NCI-H2029 treated with DMSO at 0.1 percent for 48 hours (cell line): ENCODE measurements at places on chromosomes 16 and 17.

DNA sequence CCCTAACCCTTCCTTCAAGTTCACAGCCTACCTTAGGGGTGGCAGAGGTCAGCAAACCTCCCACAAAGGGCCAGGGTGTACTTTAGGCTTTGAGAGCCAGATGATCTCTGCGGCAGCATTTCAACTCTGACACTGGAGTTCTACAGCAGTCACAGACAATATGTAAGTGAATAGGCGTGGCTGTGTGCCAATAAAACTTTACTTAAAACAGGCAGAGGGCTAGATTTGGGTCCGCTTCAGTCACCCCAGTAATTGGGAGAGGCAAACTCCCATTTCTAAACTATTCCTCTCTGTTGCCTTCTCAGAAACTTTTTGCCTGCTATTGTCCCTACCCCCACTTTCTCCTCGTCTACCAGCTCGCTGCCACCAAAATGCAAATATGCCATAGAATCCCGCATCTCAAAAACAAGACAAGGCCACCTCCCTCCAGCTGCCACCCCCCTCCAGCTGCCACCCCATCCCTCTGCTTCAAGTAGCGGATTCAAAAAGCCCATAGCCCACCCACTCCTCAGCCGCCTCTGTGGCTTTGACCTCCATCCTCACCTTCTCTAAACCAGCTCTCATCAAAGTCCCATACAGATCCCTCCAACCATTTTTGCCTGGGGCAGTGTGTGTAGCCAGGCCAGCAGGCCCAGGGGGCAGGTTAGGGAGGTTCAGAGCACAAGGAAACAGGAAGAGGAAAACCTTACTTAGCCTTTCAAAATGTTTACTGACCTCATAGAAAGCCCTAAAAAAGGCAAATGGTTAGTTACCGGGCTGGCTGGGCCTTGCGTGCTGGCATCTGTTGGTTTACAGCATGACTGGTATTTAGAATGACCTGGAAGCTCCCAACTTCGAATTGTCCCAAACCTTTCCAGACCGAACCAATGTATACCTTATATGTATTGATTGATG lies 19.9 kb upstream of the DNAH17 start:
- DNase-seq, result no peak

DNA sequence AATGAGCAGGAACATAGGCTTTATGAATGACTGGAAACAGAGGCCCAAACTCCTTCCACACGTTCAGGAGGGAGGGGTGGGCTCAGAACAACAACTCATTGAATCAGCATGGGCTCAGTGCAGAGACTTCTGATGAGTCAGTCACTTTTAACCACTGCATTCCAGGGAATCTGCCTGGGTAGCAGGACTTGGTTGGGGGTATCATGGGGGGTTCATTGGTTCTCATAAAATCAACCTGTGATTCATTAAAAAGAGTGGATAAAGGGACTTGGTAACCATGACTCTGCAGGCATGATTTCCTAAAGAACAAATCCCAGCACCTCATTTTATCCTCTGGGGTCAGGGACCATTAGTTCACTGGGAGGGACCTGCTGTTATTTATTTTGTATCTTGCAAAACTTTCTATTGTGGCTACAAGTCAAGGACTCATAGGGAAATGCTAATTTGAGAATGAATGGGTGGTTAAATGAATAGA lies 13.8 kb downstream of the ITGB3 start:
- no peak for DNase-seq

GRCh38 chr16:2005646-2006045 lies 4.0 kb downstream of the ZNF598 start:
- DNase-seq, result no peak

DNA sequence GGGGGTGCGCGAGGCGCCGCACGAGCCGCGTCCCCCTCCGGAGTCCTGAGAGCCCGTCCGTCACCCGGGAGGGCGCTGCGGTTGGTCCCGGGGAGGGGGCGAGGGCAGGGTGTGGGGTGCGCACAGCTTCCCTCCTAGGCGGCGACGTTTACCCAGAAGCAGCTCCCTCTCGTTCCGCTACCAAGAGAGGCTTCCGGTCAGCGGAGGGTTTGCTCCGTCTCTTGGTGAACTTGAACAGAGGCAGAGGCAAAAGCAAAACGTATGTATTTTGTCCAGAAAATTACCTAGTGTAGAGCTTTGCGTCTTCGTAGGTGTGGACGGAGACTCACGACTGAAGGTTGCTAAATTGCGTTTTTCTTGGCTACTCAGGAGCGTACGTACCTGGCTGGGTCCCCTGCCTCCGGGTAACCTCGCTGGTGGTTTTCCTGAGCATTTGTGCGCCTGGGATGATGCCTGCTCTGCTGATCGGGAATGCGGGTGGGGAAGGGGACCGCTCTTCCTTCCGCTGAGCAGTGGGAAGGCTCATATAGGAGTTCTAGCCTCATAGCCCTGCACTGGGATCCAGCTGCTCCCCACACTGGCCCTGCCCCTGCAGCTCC lies 833 bp downstream of the WSCD1 start:
- DNase-seq, result no peak

DNA sequence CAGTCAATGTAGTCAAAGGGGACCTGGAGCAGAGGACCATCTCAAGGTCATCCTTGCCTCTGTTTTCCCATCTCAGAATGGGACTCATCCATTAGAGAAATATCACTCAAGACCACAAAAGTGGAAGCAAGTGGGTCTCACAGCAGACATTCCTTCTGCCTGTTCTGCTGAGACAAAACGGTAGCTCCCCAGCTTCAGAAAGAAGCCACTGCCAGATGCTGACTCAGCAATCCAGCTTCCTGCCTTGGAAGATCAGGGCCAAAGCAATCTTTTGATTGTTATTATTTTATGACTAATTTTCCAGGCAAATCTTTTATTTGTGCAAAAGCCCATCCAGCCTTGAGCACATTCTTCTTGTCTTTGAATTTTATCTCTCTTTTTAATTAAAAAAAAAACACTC lies 86.8 kb downstream of the CCT6B start:
- no peak for DNase-seq

GRCh38 chr17:39167476-39167875 lies 1.5 kb upstream of the ARL5C start:
- no peak for DNase-seq

DNA sequence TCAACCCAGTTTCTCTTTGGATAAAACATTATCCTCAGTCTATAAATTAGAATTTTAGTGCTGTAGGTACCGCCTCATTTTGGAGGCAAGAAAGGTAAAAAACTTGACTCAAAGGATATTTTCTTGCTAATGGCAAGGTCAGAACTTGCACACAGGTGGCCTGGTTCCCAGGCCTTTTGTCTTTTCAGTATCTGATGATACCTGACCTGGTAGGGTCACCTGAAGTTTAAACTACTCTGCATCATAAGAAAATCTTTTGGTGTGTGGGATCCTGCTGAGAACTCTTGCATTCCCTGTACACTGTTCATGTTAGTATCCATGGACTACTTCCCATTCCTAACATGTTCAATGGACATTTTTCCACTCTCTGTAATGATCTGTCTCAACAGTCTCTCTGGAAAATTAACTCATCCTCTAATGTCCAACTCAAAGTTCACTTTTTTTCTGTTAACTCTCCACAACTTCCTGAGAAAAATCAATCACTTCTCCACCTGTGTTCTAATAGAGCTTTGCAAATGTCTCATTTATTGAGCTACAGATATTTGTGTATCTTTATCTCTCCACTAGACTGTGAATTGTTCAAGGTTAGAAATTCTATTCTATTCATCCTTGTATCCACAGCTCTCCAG lies 317.1 kb upstream of the SOX9 start:
- DNase-seq, result no peak

DNA sequence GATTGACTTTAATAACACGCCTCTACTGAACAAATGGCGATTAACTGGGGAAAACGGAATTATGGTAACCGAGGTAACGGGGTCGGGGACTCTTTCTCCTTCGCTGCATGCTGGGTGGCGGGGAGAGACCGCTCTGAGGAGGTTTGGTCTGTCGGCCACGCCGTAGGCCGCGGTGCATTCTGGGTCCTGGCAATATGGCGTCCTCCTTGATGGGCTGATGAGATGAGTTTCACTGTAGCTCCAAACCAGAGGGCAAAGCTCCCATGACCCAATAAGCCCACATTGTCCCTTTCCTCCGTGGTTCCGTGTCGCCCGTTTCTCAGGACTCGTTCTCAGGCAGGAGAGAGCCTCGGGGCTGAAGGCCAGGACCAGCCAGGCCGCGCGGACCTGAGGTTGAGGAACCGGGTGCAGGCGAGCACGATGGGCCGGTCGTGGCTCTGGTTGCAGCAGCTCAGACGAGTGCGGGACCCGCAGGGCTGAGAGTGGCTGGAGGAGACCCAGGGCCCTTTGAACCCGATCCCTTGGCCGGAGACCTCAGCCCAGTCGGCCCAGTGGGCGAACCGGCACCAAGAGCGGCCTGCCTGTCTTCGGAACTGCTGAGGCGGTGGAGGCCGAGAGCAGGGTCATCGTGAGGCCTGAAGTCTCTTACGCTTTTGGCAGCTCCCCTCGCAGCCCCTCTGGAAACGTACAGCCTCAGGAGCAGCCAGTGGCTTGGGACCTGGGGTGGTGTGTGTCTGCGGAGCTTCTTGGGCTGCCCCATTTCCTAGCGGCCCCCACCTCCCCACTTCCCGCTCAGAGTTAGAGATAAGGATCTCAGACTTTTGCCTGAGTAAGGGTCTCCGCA lies at the start of gene RPTOR:
Gene RPTOR, plus strand, starts transcription at position 184 of the 844 bp plus-strand sequence. CDS start 792 bp downstream, outside the sequence.
- peak; percentile 45 for DNase-seq

DNA sequence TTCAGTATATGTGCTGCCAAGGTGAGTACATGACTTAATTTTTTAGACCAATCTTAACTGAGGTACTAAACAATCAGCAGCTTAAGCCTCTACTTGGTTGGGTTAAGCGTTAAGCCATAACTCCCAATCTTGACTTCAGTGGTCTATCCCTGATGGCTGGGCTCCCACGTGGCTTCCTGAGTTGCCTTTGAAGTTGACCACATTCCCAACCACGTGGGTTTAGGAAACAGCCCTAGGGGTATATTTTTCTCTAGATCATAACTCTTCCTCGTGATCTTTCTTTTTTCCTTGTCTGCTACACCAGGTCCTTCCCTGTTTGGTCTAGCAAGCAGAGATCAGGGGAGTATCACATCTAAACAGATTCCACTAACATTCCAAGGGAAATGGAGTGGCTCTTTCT lies 20.1 kb upstream of the PIRT start:
- DNase-seq, result no peak

GRCh38 chr17:55321427-55322060 lies 56.8 kb downstream of the HLF start:
- no peak for DNase-seq

DNA sequence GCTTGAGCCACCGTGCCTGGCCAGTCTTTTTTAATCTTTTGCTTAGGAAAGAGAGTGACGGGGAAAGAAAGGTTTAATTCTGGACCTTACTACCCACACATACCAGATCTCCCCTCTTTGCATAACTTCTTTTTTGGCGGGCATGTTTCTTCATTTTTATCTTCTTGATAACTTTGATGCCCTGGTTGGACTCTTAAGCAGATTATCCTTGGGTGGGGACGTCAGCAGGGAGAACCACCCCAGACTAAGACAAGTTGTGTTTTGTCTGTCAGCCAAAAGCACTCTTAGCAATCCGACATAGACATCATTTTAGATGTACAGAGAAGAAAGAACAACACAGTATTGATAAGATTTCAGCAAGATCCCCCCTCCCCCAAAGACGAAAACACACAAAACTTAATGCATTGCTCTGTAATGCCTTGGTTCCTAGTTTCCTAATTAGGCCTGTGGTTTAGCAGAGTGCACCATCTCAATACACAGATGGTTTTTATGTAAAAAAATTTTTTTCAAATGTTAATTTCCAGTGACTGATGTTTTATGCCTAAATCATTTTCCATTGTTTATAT lies 99.9 kb downstream of the MSI2 start:
- DNase-seq, result no peak

- DNase-seq, result peak; percentile 28
Observed at GRCh38 chr16:77675464-77676324, 46.6 kb upstream of the NUDT7 start.

DNA sequence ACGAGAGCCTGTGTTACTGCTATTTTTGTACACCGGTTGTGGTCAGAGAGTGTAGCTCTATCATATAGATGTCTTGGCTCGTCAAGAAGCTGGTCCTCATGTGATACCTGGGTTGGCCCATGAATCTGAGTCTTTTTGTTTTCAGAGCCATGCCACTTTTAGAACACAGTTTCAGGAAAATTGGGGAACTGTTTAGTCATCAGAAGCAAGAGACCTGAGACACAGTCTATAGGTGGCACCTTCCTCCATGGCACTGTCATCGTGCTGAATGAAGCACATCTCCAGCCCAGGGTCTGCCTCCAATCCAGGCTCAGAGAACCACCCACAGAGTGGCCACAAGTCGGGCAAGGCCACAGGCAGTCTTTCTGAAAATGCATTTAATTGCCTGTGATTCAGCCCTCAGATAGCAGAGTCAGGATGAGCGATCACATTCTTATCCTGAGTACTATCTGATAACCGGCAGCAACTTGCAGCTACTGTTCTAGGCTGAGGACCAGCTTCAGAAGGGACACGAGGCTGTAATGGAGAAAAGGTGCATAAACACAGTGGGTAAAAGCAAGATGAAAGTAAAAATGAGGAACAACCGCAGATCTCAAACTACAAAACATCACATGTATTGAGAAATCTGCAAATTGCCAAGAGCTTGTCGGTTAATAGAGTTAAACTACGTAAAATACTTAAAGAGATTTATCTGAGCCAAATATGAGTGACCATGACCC lies 14.2 kb upstream of the HAPSTR1 start:
- no peak for DNase-seq

DNA sequence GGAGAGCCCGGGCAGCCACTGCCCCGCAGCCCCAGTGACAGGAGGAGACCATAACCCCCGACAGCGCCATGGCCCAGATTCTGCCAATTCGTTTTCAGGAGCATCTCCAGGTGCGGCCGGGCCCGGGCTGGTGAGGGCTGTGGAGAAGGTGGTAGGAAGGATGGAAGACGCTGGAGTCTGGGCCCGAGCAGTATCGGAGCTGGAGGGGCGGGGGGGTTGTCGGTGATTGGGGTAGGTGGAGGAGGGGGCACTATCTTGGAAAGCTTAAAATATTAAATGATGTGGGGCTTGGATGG lies 317 bp downstream of the CLTC start:
- no peak for DNase-seq

DNA sequence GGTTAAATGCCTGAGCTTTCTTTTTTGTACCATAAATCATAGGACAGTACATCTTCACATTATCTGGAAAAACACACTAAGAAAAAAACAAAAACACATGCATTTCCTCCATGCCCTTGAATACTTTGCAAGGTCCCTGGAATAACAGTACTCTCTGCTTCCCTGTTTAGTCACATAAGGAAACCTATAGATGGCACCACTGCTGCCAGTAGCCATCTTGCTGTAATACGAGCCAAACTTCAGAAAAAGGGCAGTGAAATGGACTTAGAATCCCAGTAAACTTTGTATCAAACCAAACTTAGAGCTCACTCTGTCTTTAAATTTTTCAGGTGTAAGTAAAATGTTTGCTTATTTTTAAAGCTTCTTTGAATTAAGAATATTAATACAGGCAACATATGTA lies 435.5 kb downstream of the KCNJ2 start:
- DNase-seq, result no peak
